ENCODE measurements at places on chromosomes 3 and 15.

GRCh38 chr3:3734881-3735280, 64.3 kb upstream of the LRRN1 start:
- DNase-seq = no peak

DNA sequence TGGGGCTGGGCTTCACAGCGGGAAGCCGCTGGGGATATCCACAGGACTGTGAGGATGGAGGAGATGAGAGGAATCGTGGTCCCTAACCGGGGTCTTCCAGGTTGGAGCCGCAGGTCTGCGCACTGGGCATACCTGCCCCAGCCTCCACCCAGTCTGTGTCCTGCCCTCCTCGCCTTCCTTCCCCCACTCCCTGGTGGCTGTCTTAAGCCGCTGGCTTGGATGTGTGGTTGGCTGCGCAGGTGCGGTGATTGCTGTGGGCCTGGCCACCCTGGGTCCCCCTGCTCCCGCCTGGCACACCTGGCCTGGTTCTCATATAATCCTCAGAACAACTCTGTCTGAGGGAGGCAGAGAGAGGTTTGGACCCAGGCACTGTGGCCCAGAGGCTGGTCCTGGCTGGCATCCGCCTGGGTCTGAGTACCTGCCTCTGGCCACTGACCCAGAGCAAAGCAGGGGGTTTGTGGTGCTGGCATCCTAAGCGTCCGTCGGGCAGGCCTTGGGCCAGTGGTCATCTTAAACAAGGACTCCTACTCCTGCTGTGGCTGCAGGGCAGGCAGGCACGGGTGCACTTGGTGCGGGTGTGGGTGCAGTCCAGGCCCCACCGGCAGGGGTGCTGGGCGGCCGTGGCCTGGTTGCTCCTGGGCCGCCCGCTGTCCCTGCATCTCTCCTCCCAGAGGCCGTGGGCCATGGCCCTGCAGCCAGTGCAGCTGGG, 18.7 kb downstream of the PLXNA1 start:
- no peak for DNase-seq

DNA sequence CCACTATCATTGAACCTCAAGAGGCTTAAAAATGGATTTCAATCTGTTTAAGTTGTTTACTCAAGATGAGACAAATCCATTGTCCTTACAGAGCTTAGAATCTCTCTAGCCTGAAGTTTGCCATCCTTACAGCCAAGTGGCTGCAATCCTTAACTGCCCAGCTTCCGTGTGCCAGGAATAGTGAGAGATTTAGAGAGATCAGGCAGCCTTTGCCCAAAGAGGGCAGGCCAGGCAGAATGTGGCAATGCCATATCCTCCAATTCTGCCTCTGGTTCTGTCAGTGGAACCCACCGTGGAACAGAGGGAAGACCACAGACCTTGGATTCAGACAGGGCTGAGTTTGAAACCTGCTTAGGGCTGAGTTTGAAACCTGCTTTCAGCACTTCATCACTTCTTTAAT, 374.3 kb downstream of the VPS13C start:
- DNase-seq = no peak

DNA sequence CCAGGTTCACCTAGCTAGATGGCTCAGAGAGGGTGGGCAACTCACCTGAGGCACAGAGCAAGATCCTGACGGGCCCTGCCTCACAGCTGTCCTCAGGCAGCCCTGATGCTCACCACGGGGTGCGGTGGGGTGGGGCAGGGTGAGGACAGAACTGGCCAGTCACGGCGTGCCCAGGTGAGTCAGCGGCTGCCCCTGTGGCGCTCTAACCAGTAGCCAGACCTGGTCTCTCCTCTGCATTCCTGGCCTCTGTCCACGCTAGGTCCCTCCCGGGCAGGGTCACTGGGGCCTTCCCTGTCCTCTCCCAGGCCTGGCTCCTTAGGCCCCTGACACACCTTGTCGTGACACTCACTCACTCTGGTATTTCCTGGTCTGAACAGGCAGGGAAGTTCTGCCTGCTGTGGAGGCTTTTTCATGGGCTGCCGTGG, 901 bp downstream of the ALS2CL start:
- DNase-seq = no peak

- DNase-seq = no peak
Observed at GRCh38 chr3:38986901-38987300, 64.8 kb downstream of the SCN11A start.

- no peak for DNase-seq
Observed at GRCh38 chr3:98692787-98693473, 70.2 kb upstream of the ST3GAL6 start.

- DNase-seq = no peak
Observed at GRCh38 chr3:139430493-139430892, 41.0 kb upstream of the COPB2 start.

DNA sequence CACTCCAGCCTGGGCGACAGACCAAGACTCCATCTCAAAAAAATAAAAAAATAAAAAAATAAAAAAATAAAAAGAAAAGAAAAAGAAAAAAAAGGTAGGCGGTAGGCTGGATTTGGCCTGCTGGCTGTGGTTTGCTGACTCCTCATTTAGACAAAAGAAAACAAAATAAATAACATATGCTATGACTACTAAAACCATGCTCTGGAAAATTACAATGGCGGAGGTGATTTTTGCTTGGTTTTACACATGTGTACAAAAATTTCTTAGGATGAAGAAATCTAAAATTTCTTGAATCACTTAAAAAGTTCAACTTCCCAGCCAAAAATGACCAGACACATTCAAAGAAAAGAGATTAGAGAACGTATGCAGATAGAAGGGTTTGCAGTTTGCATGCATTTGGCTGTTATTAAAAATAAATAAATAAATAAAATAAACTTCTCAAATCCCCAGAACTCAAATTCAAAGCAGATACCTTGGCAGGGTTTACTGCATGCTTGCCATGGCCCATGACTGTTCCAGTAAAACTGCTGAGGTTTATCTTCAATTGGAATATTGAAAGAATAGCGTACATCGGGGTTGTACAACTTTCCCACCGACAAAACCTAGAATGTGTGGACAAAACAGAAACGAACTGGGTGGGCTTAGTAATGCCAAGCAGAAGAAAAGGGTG, 65.9 kb downstream of the ADAMTS9 start:
- DNase-seq = no peak

GRCh38 chr15:81311752-81312464, 12.0 kb downstream of the STARD5 start:
- DNase-seq = no peak

DNA sequence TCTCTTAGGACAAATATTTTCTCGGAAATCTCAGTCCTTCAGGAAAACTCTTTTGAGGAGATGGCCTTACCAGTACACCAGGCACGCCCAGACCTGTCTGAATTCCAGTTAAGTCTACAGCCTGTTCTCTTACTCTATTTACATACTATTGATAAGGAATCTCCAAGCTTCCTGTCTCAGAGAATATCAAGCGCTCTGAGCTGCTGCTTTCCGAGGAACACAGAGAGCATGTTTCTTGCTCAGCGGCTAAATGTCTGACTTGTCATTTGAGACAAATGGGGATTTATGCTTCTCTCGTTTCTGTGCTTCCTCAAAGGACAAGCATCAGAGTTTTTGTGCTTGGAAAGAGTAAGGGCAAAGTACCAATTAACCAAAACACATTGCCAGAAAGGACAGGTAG, 112.4 kb upstream of the CCDC54 start:
- DNase-seq = no peak

- DNase-seq = no peak
Observed at GRCh38 chr3:113084777-113085176, 94.0 kb downstream of the GTPBP8 start.

GRCh38 chr15:82159922-82160321, 102.6 kb downstream of the EFL1 start:
- DNase-seq = no peak

- no peak for DNase-seq
Observed at GRCh38 chr3:184583578-184584451, 22.2 kb downstream of the EPHB3 start.

DNA sequence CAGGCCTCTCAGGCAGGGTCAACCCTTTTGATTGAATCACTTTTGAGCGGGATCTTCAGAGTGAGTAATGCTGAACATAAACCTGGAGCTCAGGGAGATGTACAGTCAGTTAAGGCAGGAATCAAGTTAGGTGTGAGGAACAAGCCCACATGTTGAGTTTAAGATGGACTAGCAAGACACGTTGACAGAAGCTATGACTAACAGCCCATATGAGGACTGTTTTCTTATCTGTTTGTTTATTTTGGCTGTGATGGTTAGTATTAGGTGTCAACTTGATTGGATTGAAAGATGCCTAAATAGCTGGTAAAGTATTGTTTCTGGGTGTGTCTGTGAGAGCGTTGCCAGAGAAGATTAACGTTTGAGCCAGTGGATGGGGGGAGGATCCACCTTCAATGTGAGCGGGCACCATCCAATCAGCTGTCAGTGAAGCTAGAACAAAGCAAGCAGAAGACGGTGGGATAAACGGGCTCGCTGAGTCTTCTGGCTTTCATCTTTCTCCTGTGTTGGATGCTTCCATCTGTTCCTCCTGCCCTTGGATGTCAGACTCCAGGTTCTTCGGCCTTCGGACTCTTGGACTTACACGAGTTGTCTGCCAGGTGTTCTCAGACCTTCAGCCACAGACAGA, 232.3 kb upstream of the STAC start:
- DNase-seq = no peak

DNA sequence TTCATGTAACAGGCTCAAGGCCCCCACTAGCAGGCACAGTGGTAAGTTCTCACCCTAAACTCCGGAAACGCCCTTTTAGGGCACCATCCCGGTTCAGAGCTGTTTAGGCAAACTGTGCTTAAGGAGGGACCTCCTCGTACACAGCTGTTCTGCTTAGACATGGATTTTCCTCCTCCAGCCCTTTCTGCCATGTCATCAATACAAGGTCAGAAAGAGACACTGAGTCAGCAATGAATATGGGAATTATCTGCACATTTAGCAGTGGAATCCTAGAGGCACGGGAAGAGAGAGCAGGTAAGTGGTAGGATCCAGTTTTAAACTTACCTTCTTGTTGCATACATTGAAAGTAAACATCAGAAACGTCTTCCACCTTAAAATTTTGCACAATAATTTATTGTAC, 107.3 kb downstream of the KCNAB1 start:
- no peak for DNase-seq

GRCh38 chr3:13587442-13587841, 38.5 kb downstream of the FBLN2 start:
- no peak for DNase-seq

GRCh38 chr15:25058080-25058785, 103.4 kb downstream of the SNRPN start:
- no peak for DNase-seq

GRCh38 chr15:101118615-101119014, 133.2 kb downstream of the CHSY1 start:
- no peak for DNase-seq

DNA sequence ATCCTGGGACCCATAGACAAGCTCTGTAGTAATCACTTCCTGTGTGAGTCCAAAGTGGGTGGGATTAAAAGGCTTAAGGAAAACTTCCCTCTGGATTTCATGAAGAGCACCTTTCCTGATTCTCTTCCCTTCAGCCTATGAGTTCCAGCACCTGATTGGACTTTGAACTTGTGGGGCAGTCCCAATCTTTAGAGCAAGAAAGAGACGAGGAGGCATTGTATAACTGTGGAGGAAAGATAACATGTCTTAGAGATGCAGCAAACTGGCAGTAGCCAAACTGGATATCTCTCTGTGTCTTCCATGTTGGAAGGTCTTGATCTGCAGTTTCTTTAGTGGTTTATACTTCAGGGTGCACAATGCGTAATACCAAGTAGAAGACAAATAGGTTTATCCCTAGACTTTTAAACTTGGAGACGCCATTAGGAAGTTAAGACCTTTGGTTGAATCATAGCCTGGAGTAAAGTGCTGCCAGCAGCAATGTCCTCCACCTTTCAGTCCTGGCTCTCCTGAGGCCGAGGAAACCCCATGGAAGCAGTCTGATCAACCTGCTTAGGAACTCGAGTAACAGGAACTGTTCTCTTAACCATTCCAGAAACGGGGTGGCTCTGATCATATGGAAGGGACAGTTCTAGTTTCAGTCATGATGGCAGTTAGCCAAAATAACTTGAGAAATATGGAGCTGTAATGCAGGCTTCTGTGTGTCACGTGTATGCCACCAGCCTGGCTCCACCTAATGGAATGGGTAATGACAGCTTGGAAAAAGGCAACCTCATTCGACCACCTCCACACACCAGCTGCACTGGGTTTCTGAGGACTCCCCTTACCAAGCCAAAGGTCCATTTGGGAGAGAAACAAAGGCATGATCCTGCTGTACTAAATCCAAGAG, 4.7 kb downstream of the EIF1B start:
- no peak for DNase-seq

DNA sequence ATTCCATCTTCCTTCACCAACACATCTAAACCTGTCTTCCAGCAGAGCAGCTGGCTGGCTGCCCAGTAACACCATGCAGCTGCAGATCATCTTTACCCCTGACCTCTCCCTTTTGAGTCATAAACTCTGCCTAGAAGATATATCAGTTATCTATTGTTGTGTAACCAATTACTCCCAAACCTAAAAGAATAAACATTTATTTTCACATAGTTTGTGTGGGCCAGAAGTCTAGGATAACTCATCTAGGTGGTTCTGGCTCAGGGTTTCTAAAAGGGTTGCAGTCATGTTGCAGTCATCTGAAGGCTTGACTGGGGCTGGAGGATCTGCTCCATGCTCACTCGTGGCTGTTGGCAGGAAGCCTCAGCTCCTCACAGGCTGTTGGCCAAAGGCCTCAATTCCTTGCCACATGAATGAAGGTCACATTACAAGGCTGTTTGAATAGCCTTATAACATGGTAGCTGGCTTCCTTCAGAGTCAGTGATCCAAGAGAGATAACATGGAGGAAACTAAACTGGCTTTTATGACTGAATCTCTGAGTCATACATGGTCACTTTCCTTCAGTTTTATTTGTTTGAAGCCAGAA, 92.8 kb downstream of the GOLIM4 start:
- DNase-seq = no peak

DNA sequence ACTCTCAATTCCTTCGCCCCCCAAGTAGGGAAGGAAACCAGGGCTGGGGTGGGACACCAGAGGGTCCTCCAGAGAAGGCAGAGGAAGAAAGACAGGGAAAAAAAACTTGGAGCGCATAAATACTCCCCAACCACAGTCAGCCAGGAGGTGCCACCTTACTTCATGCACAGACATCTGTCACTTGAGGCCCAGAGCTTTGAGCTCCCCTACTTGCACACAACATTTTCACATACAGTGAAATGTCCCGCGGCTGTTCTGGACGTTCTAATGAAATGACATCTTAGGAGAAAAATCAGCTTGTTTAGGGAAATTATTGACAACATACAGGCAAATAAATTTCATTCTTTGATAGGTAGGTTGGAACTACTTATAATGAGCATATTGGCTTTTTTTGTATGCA, 113.0 kb downstream of the LIPC start:
- no peak for DNase-seq

DNA sequence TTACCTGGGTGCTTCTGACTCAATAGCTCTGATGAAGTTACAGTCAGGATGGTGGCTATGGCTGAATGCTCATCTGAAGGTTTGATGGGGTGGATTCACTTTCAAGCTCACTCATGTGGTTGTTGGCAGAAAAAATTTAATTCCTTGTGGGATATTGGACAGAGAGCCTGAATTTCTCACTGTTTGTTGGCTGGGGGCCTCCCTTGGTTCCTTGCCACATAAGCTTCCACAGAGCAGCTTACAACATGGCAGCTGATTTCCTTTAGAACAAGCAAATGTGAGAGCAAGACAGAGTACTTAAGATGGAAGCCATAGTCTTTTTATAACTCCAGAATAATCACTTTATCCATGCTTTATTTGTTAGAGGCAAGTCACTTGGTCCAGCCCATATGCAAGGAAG, 150.6 kb downstream of the PPM1L start:
- no peak for DNase-seq

GRCh38 chr3:36476286-36476942, 96.1 kb downstream of the STAC start:
- no peak for DNase-seq

GRCh38 chr3:44016818-44017217, 224.9 kb upstream of the TOPAZ1 start:
- DNase-seq = no peak

Data from naive thymus-derived CD8-positive, alpha-beta T cell (primary cell).